ENCODE measurements at places on chromosomes 7 and 10.

GRCh38 chr7:39541511-39541910 is 24.7 kb upstream of the YAE1 start:
- no peak for DNase-seq

GRCh38 chr7:102300643-102301221 is 14.1 kb downstream of the SH2B2 start:
- no peak for DNase-seq

- no peak for DNase-seq
These were observed 118.8 kb downstream of the SKIDA1 start for GRCh38 chr10:21406595-21407193.

DNA sequence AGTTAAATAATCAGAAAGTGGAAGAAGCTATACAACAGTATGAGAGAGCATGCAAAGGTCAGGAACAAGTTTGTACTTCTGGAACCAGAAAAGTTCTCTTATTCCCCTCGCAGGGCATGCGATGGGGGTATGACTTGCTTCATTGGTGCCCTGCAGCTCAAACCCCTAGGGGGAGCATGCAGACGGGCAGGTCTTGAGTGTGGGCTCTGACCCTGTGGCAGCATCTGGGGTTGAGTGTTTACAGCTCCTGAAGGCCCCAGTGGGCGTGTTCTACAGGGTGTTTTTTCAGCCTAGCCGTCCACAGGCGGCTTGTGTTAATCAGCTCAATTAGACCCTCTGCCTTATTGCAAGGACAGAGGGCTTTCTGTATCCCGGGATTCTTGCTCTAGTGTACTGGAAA is 44.5 kb downstream of the KIF20B start:
- no peak for DNase-seq
